Stimulated activated CD4-positive, alpha-beta T cell treated with anti-CD3 and anti-CD28 coated beads, Interleukin-15, amount 100 ng/mL, for 1 hour (primary cell): ENCODE measurements at places on chromosomes 12 and 14.

DNA sequence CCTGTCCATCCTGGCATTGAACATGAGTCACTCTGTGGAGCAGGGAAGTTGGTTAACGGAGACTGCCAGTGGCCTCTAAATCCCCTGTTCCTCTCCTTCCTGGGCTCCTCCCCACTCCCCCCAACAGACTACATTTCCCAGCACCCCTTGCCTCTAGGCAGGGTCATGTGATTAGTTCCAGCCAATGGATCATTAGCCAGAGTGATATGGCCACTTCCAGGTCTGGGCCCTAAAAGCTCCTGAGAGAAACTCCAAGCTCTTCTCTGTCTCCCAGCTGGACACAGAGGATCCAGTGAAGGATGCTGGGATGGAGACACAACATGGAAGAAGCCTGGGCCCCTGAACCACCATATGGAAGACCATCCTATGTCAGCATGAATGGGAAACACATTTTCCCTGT, 54.4 kb upstream of the RFLNA start:
- DNase-seq = no peak

GRCh38 chr14:103848175-103849077, 1.1 kb upstream of the PPP1R13B start:
- DNase-seq = no peak

DNA sequence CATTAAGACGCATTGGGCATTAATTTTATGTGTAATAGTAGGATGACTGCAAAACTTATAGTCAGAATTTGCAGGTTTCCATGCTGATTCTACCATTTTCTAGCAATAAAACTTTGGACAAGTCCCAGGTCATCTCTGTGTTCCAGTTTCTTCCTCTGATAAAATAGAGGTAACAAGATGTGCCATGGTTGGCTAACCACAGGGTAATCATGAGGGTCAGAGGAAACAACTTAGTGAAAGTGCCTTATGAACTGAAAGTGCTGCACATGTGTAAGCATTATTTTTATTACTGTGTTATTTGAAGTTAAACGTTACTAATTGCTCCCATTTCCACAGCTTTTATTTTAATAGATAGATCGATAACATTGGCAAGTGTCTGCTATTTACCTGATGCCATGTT, 21.1 kb downstream of the SMCO2 start:
- DNase-seq = no peak

DNA sequence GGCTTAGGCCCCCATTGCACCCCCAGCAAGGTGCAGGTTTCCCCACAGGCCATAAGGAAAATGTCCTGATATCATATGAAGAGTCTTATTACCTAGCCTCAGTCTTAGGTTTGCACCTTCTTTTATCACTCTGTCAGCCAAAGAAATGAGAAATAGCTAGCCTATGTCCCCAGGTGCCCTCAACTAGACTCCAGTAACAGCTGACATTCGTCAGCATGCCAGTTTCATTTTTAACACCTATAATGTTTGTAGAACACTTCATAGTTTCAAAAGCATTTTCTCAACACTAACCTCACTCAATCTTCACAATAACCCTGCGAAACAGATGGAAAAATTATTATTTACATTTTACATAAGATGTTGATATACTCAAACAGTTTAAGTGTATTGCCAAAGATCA, 24.0 kb upstream of the OR10P1 start:
- DNase-seq = no peak

DNA sequence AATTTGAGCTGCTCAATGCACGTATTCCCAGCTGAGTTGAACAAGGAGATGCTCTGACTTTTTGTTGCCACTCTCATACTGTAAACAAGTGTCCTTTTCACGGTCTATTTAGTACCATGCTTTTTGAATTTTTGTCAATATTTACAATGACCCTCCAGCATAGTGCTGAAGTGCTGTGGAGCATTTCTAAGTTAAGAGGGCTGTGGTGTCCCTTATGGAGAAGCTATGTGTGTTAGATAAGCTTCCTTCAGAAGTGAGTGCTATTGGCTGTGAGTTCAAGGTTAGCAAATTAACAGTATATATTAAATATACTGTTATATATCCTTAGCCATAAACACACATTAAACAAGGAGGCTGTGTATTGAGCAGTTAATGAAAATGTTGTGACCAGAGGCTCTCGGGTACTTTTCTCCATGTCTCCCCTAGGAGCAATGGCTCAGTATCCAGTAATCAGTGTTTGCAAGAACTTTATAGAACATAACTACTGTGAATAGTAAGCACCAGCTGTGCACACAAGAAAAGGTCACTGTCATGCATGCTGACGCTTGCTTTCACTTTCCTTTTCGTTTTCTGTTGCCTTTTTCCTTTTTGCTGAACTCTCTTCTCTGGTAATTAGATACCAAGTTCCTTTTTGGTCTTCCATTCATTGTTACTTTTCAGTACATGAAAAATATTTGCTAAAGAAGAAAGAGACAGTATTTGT, 187.2 kb upstream of the NEDD1 start:
- DNase-seq = no peak

GRCh38 chr14:73223049-73223448, 14.3 kb upstream of the PAPLN start:
- DNase-seq = no peak

- DNase-seq = no peak
Observed at GRCh38 chr14:61197416-61197815, 83.7 kb downstream of the TMEM30B start.

DNA sequence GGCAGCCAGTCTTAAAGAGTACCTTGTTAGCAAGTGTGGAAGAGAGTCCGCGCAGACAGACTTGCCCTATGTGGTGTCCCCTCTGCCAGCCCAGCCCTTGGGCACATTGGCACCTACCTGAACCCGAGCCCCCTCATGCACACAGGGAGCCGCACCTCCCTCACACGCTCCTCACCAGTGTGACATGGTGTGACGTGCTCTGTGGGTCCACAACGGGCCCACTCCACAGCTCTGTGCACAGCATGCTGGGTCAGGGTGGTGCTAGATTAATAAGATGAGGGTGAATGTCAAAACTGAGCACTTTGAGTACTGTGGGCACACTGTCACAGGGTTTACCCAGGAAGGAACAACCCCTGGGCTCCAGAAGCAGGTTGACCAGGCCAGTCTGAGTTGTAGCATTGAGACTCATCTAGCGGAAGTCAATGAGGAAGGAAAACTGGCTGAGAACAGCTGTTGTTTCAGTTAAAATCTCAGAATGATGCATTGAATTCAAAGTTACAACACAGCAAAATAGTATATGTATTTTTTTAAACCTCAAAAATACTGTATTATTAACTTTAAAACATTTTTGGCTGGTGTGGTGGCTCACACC, 53.4 kb upstream of the AMN start:
- no peak for DNase-seq

DNA sequence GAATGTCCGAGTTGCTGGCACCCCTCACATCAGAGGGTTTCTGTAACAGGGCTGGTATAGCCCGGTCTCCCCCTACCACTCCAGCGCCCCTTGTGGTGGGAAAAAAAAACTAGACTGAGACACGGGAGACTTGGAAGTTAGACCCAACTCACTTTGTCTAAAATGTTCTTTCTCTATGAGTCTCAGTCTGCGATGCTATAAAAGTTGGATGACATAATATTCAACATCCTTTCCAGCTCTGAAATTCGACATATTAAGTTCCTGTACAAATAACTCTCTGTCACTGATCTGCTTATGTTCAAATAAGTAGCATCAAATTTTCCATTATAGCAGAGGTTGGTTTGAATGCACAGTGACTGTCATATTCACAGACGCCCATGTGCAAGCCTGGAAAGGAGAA, 25.7 kb upstream of the TC2N start:
- no peak for DNase-seq
